Left ventricle myocardium inferior (tissue), 1 donor: ENCODE measurements at places on chromosomes 2 and 18. TPM values are rescaled to one million over a fixed set of nuclear protein-coding genes. Genes with fewer than 3 reads are reported as not detected.
A peak's percentile ranks its signal among the peaks of the same experiment; 100 is the strongest.

DNA sequence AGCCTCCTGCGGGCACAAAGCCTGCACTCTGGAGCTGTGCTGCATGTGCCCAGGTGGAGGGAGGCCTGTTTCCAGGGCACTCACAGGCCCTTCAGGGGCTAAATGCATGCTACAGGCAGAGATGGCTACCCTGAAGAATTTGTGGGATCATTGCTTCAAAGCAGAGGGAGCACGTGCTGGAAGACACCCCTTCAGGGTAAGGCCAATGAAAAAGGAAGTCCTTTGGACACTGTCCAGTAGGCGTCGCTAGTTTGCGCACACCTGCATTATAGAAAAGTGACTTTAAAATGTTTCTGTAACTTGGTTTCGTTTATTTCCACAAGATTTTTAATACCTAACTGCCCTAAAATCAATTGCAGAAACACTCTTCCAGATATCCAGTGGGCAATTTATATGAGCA is 325.3 kb downstream of the ZNF516 start:
- no peak for DNase-seq

DNA sequence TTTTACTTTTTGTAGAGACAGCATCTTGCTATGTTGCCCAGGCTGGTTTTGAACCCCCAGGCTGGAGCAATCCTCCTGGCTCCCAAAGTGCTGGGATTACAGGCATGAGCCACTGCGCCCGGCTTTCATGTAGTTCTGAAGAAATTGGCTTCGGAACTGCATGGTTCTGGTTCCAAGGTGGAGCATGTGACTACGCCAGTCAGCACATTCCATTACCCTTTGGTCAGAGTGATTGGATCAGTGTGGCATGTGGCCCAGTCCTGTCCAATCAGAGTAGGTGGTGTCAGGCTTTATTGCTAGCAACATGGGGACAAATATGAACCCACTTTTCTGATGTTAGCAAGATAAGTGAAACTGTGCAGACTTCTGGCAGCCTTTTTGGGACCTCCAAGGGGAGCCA is 16.3 kb upstream of the ATOH8 start:
- peak; percentile 68 for DNase-seq

Gene RAB17
- total RNA-seq: 4.5 TPM

DNA sequence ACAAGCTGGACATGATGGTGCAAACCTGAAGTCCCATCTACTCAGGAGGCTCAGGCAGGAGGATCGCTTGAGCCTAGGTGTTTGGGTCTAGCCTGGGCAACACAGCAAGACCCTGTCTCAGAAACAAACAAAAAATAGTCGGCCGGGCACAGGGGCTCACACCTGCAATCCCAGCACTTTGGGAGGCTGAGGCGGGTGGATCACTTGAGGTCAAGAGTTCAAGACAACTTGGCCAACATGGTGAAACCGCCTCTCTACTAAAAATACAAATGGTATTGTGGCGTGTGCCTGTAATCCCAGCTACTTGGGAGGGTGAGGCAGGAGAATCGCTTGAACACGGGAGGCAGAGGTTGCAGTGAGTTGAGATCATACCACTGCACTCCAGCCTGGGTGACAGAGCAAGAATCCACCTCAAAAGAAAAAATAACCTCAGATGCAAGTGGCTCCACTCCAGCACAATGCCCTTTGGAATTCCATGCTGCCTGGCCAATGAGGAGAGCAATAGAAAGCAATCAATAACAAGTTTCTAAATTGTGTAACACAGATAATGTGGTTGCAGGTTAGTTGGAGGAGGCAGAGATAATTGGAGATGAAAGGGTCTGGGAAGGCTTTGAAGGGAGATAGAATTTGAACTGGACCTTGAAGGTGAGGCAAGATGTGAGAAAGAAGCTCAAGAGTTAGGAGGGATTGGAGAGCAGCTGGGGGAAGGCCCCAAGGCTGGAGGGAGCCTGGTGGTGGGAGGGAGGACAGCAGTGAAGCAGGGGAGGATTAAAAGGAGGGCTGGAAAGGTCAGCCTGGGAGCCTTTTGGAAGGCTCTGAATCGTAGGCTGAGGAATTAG is 6.0 kb downstream of the TTC31 start:
- DNase-seq: no peak

Gene TEX44
- not detected for total RNA-seq

DNA sequence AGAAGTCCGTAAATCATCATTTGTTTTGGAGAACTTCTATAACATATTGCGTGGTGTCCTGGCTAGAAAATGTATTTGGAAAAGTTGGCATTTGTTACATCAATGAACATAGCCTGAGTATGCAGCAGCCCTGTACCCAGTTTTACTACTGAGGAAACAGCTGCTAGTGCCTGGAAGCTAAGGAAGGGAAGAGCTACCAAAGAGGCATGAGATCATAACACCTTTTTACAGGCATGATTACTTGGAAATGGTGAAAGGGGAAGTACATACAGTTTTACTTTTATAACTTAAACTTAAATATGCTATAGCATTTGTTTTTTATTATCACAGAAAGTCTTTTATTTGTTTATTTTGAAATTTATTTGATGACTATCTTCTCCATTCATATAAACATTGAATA is 128.4 kb upstream of the MC4R start:
- DNase-seq: no peak

Gene ANKRD36B
- total RNA-seq: 3.8 TPM

DNA sequence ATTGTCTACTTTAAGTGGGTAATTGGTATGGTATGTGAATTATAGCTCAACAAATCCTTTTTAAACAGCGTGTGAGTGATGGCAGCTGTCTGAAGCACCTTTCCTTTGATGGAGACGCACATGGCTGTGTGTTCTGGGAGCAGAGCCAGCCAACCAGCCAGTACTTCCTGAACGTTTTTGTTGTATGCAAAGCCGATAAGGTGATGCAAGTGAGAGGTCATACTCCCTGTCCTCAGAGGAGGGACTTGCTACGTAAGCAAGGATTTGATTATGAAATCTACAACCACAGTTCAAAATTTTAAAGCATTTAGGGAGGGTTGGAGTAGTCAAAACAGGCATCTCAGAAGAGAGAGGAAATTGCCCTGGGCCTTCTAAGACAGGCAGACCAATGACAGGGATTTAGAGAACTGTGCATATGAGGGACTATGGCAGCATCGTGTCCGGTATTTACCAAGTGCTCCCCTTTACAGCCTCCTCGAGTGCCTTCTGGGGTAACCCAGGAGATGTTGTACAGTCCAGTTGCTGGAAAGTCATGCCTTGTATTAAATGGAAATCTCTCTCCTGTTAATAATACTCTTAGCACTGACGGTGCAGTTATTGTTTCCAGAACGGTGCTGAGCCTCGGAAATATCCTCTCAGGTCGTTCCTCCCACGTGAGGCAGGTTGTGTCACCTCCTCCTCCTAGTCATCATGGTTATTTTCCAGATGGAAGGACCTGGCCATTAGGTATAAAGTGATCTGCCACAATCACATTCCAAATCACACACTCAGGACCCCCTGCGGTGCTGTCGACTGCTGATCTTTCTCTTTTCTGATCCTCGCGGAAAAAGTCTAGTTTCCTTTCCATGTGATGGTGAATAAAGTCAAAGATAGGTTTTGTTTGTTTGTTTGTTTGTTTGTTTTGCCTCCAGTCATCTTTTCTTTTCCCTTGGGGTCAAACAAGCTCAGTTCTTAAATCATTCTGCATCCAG is 28.4 kb downstream of the ARHGEF4 start:
- DNase-seq: peak; percentile 48

DNA sequence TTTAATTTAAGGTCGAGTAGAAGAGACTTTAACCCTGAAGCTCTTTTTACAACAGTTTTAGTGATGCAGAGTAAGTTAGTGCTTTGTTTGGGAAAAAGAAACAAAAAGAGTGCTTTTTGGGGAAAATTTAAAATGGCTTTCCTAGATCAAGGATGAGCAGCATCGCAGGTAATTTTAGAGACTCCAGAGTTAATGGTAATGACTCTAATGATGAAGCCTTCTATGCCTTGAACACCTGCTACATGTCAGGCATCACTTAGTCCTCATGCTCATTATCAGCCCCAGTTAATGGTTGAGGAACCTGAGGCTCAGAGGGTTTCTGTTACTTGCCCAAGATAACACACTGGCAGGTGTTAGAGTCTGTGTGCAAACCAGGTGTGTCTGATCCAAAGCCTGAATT is 167.8 kb downstream of the ACOXL start:
- DNase-seq: no peak

Gene CD226
- 0.91 TPM for total RNA-seq

GRCh38 chr2:85011747-85012146 is 40.8 kb downstream of the KCMF1 start:
- no peak for DNase-seq

Gene ST8SIA5
- 6.2 TPM for total RNA-seq

GRCh38 chr2:30404319-30405259 is 42.5 kb upstream of the LCLAT1 start:
- peak; percentile 30 for DNase-seq

DNA sequence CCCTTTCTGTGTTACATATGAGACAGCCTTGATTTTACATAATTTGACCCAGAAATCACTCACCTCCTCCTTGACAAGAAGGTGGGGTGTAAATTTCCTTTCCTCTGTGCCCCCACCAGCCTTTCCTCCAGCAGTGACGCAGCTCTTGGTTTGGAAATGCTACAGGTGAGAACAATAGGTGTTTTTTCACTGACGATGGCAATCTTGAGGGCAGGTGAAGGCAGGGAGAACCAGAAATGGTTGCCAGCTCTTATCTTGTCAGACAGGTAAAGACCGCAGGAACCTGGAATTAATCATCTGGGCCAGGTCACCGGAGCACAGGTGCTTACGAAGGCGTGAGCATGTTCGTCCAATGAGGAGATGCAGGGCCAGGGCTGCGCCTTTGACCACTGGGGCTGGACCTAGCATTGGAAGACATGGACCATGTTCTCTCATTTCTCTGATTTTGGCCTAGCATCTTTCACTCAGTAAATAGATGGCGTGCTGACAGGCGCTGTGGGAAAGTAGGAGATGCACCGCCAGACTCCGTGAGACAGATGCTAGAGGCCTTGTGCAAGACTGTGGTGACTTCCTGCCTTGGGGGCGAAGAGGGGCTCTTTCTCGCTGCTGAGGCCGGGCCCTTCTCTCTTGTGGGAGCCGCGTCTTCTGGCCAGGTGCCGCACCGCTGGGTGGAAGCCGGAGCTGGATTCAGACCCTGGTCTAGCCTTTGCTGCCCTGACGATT is 4.0 kb downstream of the CIDEA start:
- DNase-seq: no peak

GRCh38 chr2:196225213-196225612 is 53.8 kb upstream of the STK17B start:
- DNase-seq: no peak

- no peak for DNase-seq
These were observed 601.0 kb downstream of the XIRP2 start for GRCh38 chr2:167489325-167489724.

Gene SLC23A3
- 0.58 TPM for total RNA-seq

DNA sequence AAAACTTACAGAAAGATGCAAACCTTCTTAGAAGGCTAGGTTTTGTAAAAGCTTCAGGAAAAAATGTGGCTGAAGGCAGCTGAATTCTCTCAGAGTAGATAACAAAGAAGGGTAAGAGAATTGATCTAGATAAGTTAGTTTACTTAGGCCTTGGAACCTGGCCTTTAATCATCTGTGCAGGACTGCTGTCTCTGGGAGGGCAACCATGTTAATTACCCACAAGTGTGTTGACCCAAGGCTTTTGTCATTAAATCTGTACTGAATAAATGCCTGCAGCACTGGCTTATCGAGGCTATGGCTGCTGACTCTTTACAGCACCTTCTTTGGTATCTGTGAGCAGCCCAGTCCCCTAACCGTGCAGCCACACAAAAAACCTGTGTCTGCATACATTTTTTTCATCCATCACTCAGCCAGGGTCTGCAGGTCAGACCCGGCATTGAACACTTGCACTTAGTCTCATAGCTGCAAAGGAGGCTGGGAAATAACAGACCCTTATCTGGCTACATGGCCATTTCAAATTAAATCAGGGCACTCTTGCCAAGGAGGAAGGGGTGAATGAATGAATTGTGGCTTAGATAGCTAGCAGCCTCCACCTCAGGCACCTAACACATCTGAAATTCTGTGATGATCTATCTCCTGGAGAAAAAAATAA is 120.2 kb upstream of the MSH2 start:
- no peak for DNase-seq

Gene COLEC11
- total RNA-seq: 4.9 TPM

Gene FKBP1B
- 2.1 TPM for total RNA-seq

DNA sequence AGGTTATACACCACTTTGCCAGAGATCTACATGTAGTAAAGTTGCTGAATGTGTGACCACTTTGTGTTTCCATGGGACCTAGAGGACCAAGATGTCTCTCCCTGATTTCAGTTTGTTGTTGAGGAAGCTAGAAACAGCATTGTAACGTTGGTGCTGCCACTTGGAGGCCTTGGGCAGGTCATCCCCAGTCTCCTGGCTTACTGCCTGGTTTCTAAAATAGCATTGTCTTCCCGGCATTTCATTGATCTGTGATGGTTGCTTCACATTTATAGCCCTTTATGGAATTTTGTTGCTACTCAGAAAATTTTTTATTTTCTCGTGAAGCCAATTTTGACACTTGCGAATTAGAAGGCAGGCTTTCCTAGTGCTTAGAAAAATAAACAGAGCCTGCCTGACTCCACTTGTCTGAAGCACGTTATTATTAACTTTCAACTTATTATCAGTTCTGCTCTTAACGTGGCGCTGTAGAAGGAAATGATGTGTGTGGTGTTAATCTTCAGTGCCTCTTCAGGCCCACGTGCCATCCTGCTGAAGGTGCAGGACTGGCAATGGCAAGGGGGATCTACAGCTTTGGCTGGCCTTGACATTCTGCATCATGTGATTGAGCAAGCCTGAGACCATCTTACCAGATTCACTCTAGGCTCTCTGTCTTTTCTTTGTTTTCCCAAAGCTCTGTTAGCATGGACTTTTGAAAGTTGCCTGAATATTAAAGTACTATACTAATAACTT is 59.9 kb downstream of the INPP4A start:
- DNase-seq: no peak

Gene NOSTRIN
- total RNA-seq: 14.7 TPM

- no peak for DNase-seq
These were observed at the start of gene LRRTM4 for GRCh38 chr2:77521931-77522470. Gene LRRTM4, minus strand, starts transcription at chr2:77522376.

- DNase-seq: no peak
These were observed 197.6 kb downstream of the BCL11A start for GRCh38 chr2:60355849-60356261.

Gene EIF2AK2
- total RNA-seq: 23.8 TPM

Gene FOXD4L1
- 0.11 TPM for total RNA-seq

- DNase-seq: no peak
These were observed 216.4 kb downstream of the LPIN1 start for GRCh38 chr2:11962707-11963328.

DNA sequence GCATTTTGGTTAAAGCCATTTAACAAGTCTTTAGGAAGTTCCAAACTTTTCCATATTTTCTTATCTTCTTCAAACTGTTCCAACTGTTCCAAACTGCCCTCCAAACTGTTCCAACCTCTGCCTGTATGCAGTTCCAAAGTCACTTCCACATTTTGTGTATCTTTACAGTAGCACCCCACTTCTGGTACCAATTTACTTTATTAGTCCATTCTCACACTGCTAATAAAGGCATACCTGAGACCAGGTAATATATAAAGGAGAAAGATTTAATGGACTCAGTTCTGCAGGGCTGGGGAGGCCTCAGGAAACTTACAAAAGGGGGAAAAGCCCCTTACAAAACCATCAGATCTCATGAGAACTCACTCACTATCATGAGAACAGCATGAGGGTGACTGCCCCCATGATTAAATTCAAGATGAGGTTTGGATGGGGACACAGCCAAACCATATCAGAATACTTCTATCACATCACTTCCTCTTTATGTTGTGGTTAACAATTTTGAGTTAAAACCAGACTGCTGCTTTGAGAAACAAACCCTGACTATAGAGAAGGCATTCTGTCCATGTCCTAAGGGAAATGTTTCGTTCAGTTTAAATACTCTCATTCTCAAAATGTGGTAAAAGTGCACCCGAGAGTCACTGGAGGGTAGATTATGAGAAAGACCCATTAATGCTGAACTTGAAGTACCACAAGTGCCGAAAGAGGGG is 11.0 kb downstream of the IL18R1 start:
- no peak for DNase-seq
